ENCODE measurements at places on chromosomes 3 and 15.

DNA sequence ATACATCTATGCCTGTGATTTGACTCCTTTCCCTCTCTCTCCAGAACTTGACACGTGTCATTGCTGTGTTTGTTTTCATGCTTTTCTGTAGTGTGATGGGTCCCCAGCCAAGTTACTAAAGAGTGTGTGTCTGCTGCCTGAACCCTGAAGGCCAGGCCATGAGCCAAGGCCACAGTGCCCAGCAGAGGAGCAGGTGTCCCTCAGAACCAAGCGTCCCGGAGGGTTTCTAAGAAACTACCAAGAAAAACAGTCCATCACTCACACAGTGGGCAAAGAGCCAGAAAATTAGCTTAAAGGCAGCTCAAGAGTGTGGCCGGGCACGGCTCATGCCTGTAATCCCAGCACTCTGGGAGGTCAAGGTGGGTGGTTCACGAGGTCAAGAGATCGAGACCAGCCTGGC, 35.2 kb downstream of the FBXO45 start:
- no peak for DNase-seq

DNA sequence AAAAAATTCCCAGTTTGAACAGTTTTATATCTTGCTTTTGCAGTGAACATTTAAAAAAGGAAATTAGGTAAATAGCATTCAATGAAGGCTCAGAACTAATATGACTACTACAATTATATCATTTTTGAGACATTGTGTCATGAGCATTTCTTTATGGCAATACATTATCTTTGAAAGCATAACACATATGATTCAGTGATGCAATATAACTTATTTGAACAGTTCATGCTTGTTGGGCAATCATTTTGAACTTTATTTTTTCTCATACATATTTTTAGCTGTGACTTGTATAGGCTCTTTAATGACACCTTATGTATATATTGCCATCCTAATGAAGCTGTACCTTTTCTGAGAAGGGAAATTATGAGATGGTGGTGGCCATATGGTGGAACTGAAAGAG, 828.6 kb upstream of the NR2F2 start:
- no peak for DNase-seq

DNA sequence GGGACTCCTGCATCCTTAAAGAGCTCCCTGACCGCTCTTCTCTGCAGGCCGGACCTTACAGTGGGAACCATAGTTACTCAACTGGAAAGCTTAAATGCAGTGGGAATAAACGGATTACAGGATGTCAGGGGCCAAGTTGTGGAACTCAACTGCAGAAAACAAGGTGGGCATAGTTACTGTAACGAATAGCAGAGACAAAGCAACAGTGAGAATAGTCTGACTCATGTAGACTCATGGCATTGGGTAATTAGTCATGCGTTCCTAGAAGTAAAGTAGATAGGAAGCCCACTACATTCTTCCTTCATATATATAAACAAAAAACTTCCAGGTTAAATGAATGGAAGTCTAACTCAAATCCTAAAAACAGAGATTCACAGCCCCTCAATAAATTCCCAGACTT, 95.5 kb upstream of the CHRNA7 start:
- DNase-seq: no peak

GRCh38 chr3:12158387-12159226, at the start of gene TIMP4:
Gene TIMP4, minus strand, starts transcription at chr3:12158912. Its CDS starts 72 bp downstream, at chr3:12158840.
- no peak for DNase-seq

- DNase-seq: no peak
These were observed 184.9 kb downstream of the SOX2 start for GRCh38 chr3:181896605-181897004.

GRCh38 chr3:46112296-46112695, 85.0 kb upstream of the XCR1 start:
- DNase-seq: no peak

DNA sequence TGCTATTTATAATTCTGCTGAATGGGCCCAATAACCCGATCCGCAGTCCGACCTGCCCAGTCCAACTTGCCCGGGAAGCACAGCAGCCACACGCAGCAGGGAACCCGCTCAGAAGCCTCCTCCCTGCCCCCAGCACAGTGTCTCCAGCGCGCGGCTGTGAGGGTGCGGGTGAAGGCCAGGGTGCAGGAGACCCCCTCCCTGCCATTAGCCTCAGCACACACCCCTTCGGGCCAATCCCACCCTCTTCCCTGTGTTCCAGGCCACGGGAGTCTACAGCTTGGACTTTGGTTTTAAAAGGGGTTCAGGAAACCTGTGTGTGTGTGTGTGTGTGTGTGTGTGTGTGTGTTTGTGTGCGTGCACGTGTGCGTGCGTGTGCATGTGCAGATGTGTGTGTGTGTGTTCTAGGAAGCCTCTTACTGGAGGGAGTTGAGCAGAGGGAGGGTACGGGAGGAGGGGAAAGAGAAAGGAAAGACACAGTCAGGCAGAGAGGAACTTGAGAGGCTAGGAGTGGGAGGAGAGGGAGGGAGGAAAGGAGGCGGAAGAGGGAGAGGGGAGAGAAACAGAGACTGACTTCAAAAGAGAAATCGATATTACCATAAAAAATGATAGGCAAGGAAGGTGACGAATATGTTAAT, 34.2 kb downstream of the ATP2B2 start:
- no peak for DNase-seq

- no peak for DNase-seq
These were observed 18.6 kb upstream of the PFN2 start for GRCh38 chr3:149989307-149989706.

GRCh38 chr3:42802876-42803413, 1.3 kb downstream of the HIGD1A start:
- DNase-seq: no peak

- DNase-seq: no peak
These were observed 48.2 kb upstream of the IGF1R start for GRCh38 chr15:98599909-98600691.

- DNase-seq: no peak
These were observed 661 bp upstream of the PARP14 start for GRCh38 chr3:122679882-122680474.

DNA sequence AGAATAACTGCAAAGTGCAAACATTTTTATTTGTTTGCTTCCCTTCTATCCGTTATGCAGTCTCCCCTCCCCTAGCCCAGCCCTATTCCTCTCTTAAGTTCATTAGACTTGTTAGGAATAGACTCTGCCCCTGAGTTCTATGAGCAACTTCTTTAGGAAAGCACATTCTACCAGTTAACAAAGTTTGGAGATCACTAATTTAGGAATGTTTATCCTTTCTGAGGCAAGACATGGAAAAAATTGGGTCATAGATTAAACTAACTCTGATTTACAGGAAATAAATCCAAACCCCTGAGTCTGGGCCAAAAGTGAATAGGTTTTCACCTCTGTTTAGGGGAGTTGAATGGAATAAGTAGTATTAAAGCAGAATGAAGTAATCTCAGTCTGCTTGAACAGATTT, 34.4 kb downstream of the C3orf80 start:
- no peak for DNase-seq

DNA sequence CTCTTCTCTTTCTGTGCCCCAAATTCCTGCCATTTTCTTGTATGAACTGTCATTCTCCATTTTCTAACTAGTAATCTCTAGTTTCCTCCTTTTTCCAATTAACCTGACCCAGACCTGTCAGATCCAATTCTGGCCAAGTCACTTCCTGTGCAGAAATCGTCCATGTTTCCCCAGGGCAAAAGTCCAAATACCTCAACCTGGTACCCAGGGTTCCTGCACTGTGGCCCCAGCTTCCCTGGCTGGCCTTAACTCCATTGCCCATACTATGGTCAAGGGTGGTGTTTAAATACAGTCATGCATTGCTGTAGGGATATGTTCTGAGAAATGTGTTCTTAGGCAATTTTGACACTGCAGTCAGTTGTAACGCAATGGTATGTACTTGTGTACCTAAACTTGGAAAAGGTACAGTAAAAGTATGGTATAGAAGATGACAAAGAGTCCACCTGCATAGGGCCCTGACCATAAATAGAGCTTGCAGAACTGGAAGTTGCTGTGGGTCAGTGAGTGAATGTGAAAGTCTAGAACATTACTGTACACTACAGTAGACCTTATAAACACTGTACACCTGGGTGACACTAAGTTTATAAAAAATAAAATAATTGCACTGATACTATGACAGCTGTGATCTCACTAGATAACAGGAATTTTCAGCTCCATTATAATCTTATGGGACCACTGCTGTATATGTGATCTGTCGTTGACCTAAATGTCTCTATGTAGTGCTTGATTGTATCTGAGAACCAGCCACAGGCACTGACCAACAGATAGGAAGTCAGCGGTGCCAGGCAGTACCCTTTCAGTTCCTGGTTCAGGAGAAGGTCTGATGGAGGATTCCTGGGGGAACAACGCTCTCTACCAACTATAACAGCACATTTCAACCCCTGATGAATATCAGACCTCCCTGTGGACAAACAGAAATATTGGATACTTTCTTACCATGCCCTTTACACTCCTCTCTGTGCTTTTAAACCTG, 336.1 kb upstream of the PROK2 start:
- no peak for DNase-seq

GRCh38 chr3:180693656-180694055, 14.4 kb upstream of the CCDC39 start:
- DNase-seq: no peak

GRCh38 chr3:72165317-72165716, 380.4 kb upstream of the PROK2 start:
- no peak for DNase-seq

- DNase-seq: no peak
These were observed 22.5 kb upstream of the PPIB start for GRCh38 chr15:64185146-64185911.

DNA sequence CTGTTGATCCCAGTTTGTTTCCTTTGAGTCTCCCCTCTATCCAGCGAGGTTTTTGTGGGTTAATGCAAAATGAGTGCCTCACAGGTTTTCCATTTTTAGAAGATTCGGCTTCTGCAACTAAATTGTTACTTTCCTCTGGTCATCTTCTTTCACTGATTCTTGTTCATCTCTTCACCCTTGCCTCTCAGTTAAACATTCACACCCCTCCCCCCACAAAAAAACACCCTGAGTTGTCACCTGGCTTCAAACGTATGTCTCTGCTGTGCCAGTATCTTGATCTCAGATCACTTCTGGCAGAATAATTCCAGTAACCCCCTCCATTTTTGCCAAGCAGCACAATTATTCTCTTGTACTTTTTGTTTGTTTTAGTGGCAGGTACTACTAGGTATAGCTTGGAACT, 12.3 kb upstream of the CLDN16 start:
- DNase-seq: no peak

All from D341Med (cell line).